NCI-H510A treated with DMSO at 0.1 percent for 48 hours (cell line): ENCODE measurements at places on chromosomes 6 and 20.

GRCh38 chr6:119890470-119890869, 540.9 kb upstream of the MAN1A1 start:
- DNase-seq, result no peak

DNA sequence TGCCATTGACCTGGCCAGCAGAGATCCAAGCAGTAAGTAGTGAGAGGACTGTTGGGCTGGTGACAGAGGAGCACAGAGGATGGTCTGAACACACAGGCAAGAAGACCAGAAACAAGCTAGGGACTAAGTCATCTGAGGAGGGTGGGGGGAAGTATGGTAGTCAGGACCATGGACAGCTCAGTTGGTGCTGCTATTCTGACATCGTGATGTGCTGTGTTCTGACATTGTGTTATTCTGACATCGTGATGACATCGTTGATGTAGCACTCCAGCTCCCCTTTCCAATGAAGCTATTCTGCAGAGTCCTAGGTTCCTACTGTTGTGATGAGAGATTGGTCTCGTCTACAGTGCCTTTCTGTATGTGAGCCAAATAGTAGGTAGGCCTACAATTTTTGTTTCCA, 28.7 kb downstream of the CFAP206 start:
- no peak for DNase-seq

DNA sequence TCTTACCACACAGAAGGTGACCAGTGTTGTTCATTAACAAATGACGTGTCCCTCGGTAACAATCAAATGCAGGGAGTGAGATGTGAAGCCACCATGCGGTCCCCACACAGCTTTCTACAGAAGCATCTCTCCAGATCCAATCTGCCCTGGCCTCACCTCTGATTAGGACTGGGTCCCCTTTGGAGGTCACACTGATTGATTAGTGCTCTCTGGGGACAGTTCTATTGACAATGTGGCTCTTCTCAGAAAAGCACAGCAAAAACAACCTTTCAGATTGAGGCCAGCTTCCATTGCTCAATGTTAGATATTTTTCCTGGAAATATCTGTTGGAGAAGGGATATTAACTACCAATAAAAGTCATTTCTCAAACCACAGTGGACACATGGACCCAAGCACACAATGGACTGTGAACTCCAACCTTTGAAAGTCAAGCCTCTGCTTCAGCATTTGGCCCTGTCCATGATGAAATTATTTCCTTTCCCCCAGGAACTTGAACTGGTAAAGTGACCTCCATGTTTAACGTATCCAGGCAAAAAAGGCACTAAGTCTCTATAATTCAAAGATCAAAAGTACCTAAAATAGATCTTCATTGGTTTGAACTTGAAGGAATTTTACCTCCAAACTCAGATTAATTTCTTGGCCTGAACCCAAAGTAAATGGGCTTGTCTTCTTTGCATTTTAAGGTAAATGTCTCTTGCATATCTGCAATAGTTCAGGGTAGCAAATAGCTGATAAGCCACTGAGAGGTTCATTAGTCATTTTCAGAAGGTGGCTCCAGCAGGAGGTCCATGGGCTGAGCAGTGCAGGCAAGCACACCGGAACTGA, 118.5 kb downstream of the FOXA2 start:
- no peak for DNase-seq

GRCh38 chr6:127748290-127748689, 152.6 kb downstream of the THEMIS start:
- DNase-seq, result no peak

GRCh38 chr6:159844737-159845645, 44.9 kb downstream of the PNLDC1 start:
- DNase-seq, result peak; percentile 85

DNA sequence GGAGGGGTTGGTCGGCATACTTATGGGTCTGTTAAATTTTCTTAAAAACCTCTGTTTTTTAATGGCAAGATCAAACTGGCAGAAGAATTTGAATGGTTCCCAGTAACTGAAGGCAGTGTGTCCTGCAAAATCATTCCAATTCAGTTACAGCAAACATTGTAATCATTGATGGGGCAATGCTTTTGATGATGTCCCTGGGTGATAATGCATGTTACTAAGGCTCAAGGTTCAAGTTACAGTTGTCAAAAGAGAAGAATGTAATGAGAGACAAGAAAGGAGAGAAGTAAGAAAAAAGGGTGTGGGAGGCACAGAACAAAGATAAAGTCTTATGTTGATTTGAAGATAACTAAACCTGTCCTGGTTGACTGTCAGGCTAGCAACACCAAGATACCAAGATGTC, 54.9 kb downstream of the CEP162 start:
- no peak for DNase-seq

DNA sequence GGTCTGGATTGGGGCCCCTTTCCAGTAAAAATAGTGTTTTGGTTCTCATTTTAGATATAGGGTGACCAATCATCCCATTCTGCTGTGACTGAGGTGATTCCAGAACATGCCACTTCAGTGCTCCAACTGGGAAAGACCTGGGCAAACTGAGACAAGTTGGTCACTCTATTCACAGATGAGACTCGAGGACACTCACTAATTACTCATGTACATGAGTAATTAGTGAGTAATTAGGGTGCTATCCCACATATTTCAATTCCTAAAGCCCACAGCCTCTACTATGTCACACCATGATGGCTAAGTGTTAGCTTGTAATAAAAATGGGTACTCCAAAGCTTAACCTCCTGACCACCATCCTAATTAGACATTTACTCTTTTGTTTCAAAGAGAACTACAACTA, 86.0 kb downstream of the CBLN4 start:
- DNase-seq, result no peak

DNA sequence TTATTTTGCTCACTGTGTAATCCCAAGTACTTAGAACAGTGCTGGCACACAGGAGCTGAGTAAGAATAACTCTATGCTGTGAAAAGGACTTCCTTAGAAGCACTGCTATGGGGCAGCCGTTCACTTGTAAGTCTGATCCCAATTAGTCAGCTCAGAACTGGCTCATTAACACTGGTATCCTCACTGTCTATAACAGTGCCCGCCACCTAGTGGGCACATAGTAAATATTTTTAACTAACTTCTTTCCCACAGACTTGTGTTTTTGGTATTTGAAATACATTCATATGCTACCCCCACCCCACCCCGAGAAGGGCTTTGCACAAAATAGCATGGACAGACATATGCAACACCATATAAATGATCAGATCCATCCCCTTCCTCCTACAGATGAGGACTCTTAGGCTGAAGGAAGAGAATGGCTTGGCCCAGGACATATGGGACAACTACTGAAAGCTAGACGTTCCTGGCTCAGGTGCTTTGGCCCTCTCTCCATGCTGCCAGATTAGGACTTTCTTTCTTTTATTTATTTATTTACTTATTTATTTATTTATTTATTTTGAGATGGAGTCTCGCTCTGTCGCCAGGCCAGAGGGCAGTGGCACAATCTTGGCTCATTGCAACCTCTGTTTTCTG, 47.1 kb downstream of the DST start:
- DNase-seq, result peak; percentile 93

GRCh38 chr6:151027936-151028838, 162.7 kb downstream of the MTHFD1L start:
- DNase-seq, result no peak

DNA sequence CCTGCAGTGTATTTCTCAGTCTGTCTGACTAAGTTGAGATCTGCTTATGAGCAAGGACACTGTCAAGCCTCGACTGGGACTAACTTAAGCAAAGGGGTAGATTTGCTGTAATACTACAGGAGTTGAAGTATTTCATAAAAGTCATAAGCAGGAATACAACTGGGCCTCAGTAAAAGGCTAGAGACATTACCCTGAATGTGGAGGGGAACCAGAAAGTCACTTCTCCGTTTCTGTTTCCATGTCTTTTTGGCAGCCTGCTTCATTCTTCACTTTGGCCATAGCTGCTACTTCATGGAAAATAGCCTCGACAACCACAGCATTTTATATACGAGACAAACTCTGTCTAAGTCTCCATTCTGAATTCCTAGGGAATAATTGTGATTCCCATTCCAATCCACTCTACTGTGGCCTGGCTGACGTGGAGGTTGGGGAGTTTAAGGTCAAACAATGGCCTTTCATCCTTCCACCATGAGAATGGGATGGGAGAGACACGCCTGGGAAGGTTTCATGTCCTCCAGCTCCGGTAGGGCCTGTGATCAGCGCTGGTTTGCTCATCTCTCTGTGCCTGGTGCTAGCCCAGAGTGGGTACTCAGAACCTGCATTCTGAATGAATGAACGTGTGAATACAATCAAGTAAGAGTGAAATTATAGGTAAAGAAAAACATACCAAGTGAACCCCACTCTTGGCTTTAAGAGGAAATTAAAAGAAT, 37.1 kb upstream of the DUSP22 start:
- no peak for DNase-seq

DNA sequence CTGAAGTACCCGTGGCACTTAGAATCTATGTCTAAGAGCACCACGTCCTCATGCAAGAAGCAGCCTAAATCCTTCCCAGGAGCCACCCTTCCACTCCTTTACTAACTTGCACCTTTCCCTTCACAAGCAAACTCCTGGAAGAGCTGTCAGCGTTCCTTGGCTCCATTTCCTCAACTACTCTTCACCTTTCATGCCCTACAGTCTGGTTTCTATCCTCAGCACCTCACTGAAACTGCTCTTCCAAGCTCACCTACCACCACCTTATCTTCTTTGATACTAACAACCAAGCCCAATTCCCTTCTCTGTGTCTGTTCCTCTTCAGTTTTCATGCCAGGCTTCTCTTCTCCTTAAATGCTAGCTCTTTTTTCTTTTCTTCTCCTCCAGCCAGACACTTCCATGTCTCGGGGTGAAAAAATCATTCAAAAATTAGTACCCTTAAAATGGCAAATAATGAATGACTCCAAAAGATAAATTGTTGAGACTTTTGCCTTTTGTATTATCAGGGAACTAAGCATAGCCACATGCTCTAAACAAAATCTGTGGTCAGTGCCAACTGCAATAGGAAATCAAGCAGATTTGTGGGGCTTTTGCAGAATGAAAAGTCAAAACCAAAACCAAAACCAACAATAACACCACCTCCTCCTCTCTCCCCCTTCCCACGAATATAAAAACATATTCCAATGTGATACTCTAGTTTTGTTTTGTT, 149.6 kb upstream of the KCNK16 start:
- no peak for DNase-seq

GRCh38 chr6:71766796-71767195, 119.6 kb upstream of the RIMS1 start:
- no peak for DNase-seq

- DNase-seq, result no peak
Observed at GRCh38 chr6:14035071-14035847, 82.3 kb upstream of the CD83 start.

DNA sequence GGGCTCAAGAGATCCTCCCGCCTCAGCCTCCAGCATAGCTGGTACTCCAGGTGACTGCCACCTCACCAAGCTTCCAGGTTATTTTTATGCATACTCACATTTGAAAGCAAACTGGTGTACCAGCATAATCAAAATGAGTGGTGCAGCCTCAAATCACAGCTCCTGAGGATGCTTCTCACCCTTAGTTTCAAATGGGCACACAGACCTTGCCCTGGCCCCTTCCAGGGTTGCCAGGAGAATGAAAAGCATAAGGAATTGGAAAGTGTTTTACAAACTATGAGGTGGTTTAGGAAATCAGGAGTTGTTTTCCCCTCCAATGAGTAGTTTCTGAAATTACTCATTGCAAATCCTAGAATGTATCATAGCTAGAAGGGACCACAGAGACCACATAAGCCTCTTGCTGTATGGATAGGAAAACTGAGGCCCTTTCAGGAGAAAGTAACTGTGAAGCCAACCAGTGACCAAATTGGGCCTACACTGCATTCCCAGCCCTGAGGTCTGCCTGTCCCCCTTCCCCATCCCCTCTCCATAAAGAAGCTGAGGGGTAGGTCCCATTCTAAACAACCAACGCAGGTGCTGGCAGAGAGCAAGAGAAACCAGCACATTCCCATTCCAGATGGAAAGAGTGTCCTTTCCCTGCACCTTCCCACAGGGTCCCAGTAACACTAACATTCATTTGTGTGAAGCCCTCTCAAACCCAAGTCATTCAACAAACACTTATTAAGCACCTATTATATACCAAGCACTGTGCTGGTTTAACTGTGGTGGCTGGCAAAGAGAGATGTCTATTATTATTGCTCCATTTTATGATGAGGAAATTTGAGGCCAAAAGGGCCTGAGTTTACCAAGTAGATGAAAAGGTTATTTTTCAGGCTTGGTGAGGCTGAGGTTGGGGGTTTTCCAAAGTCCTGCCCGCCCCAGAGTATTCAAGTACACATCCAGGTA, 2.1 kb upstream of the E2F1 start:
- DNase-seq, result no peak

DNA sequence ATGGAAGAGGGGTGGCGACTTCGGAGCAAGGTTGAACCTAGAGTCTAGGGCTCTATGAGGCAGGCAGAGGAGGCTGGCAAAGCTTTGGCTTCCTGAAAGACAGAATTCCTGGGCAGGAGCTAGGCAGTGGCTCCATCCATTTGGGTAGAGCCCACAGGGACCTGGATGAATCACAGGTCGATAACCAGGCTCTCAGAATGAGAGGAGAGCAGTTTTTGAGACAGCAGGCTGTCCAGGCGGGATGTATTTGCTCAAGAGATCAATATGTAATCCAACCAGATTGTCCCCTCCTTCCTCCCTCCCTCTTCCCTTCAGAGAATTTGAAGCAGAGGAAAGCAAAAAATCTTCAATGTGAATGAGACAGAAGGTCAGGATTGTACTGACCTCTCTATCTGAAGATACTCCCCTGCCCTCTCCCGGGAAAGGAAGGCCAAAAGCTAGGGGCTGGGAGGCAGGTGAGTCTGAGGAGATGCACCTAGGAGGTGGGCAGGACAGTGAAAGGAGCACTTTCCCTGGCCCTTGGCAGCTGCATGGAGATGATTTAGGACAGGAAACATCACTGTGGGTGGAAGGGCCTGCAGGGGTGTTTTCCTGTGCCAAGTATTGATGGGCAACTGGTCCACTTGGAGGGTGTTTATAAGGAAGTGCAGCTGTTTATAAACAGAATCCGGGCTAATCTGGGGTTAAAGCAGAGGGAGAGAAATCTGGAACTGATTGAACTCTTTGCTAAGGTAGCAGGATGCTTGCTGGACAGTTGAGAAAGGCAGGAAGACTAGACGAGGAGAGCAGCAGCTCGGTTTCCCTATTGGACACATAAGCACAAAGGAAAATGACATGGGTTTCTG, 212.4 kb upstream of the LRFN2 start:
- peak; percentile 46 for DNase-seq

DNA sequence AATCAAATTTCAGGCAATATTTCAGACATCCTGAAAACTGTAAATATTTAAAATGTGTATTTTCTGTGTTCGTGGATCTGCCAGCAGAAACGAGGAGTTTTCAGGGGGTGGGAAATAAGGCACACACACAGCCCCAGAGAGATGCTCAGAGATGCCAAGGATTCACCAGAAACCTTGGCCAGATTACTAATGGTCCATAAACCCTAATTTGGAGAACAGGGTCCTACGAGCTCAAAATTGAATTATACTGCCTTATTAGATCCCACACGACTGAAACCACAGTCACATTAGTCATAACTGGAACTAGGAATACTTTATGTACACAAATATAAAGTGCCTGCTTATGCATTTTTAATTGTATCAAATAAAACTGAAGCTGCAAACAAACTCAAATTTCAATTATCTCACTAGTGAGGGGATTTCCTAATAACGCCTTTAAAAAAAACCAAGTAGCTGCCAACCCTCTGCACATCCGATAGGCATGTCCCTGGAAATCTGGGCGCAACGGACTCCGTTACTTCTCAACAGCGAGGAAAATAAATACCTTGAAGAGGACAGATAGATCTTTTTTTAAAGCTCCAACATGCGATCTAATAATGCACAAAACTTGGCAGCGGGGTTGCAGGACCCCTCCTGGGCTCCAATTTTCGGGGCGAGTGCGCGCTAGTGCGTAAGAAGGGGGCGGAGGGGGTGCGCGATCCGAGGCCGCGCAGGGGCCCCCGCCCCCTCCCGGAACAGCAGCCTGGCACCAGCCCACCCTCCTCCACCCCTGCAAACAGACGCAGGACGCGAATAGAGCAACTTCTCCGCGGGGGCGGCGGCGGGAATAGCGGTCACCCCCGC, 897 bp downstream of the CHD6 start:
- no peak for DNase-seq
